ENCODE measurements at places on chromosomes 13 and 19. TPM values are rescaled to one million over a fixed set of nuclear protein-coding genes. Genes with fewer than 3 reads are reported as not detected.

Gene SULT2B1
- not detected for total RNA-seq

GRCh38 chr19:18590273-18591272 is 2.0 kb downstream of the REX1BD start:
- DNase-seq, result peak; percentile 70

GRCh38 chr19:39430675-39431593 is 4.8 kb downstream of the RPS16 start:
- no peak for DNase-seq

Gene CASP14
- total RNA-seq, result not detected

GRCh38 chr19:49132974-49133609 is 13.7 kb downstream of the PPFIA3 start:
- no peak for DNase-seq

DNA sequence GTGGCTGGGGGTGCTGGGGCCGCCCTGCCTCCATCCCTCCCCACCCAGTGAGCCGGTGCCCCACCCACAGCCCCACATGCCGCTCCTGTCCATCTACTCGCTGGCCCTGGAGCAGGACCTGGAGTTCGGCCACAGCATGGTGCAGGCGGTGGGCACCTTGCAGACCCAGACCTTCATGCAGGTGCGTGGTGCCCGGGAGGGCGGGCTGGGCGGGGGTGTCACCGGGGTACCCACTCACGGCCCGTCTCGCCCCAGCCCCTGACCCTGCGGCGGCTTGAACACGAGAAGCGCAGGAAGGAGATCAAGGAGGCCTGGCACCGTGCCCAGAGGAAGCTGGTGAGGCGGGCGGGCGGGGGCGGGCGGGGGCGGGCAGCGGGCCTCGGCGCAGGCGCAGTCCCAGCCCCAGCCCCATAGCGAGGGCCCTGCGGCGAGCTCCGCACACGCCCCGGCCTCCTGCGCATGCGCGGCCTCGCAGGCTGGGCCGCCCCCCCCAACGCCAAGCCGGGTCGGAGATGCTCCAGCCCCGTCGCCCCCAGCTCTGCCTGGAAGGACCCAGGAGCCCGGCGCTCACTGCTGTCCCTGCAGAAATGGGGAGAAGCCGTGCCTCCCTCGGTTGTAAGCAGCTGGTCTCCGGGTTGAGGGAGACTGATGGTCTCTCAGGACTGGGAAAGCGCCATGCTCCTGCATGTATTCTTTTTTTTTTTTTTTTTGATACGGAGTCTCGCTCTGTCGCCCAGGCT is 7.7 kb downstream of the ARHGAP45 start:
- no peak for DNase-seq

GRCh38 chr13:27125357-27126282 is 46.0 kb downstream of the USP12 start:
- DNase-seq, result no peak

Measured in cardiac muscle cell (in vitro differentiated cells and primary cell).